ENCODE measurements at places on chromosomes 4 and X. TPM values are rescaled to one million over a fixed set of nuclear protein-coding genes. Genes with fewer than 3 reads are reported as not detected.

- no peaks in the 10 kb centered on the region for H3K27me3 ChIP-seq
- no peak overlapping the region for H3K4me3 ChIP-seq
- no peak overlapping the region for H3K27ac ChIP-seq
- no peaks in the 10 kb centered on the region for H3K36me3 ChIP-seq
- no peak for DNase-seq
- H3K4me1 ChIP-seq = peaks cover 19% of the 10 kb centered on the region
These were observed 49.4 kb upstream of the HGFAC start for GRCh38 chr4:3392321-3392720.

GRCh38 chr4:99209671-99210070 is 9.4 kb downstream of the ADH6 start:
- no peaks in the 10 kb centered on the region for H3K4me1 ChIP-seq
- H3K4me3 ChIP-seq = no peak overlapping the region
- H3K27ac ChIP-seq = no peak overlapping the region
- H3K27me3 ChIP-seq = no peaks in the 10 kb centered on the region
- H3K36me3 ChIP-seq = no peaks in the 10 kb centered on the region
- no peak for DNase-seq

DNA sequence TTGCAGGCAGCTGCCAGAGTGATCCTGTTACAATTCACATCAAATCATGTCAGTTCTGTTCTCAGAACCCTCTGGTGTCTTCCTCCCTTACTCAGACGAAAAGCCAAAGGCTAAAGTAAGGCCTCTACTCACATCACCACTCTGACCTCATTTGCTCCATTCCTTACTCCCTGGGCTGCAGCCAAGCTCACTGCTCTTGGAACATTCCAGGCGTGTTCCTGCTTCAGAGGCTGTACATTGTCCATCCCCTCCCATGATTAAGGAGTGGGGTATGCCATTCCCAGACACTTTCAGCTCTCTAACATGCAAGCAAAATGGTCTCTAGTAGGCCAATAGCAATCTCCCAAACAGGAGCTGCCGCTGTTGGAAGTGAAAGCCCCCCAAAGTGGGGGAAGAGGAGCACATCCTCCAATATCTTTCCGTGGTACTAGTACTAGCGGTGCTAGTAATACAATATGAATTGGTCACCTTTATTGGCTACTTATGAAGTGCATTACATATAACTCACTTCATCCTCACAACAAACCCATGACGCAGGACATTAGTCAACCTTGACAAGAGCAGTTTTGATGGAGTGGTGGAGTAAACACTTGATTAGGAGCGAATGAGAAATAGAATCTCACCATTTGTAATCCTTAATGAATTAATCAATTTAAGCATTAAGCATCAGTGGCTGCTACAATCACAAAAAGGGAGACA is 15.0 kb downstream of the GAB3 start:
- peak; percentile 78 for DNase-seq
- H3K4me1 ChIP-seq = peaks cover 74% of the 10 kb centered on the region
- peak overlapping the region; percentile 93 for H3K27ac ChIP-seq
- no peaks in the 10 kb centered on the region for H3K36me3 ChIP-seq
- no peaks in the 10 kb centered on the region for H3K27me3 ChIP-seq

- no peak overlapping the region for H3K4me3 ChIP-seq
- no peaks in the 10 kb centered on the region for H3K27me3 ChIP-seq
- H3K4me1 ChIP-seq = peaks cover 8% of the 10 kb centered on the region
- no peaks in the 10 kb centered on the region for H3K36me3 ChIP-seq
These were observed 220.7 kb downstream of the ANTXR2 start for GRCh38 chr4:79852305-79852730.

DNA sequence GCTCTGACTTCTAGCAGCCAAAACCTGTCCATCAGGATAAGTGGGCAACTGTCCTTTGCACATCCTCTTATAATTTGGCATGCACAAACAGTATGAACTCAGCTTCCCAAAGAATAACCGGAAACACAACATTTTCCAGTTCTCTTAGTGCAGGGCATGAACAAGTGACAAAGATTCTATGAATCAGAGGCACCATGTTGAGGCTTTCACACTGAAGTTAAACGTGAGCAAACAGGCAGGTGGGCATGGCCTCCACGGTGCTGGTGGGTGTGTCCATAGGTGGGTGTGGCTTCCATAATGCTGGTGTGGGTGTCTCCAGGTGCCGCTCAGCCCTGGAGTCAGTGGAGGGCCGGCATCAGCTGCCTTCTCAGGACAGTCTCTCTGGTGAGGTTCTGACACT is 196.5 kb downstream of the SMIM20 start:
- no peaks in the 10 kb centered on the region for H3K36me3 ChIP-seq
- H3K27me3 ChIP-seq = no peaks in the 10 kb centered on the region
- no peak for DNase-seq

The UGT2B17 gene
- total RNA-seq = not detected

- no peaks in the 10 kb centered on the region for H3K36me3 ChIP-seq
- DNase-seq = peak; percentile 21
- H3K27me3 ChIP-seq = no peaks in the 10 kb centered on the region
These were observed 163.3 kb upstream of the PRDX4 start for GRCh38 chrX:23503835-23504539.

DNA sequence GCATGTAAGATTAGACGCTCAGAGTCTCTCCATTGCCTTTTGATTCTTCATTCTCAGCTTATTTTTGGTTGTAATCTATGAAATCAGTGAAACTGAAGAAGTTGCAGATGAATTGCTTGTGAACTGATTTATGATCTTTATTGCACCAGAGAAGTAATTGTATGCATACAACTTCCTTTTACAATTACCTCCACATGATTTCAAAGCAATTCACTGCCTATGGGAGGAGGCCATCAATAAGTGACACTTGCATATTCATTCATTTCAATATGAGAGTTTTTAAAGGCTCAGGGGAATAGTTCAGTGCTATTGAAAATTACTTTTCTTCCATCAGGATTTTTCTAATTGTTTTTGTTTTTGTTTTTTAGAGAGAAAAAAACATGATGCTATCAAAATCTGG is 222.3 kb downstream of the NKX6-1 start:
- DNase-seq = no peak
- no peaks in the 10 kb centered on the region for H3K36me3 ChIP-seq
- H3K4me3 ChIP-seq = no peak overlapping the region
- H3K27me3 ChIP-seq = no peaks in the 10 kb centered on the region
- no peaks in the 10 kb centered on the region for H3K4me1 ChIP-seq

The ANK2 gene
- not detected for total RNA-seq

The EPGN gene
- total RNA-seq = not detected

DNA sequence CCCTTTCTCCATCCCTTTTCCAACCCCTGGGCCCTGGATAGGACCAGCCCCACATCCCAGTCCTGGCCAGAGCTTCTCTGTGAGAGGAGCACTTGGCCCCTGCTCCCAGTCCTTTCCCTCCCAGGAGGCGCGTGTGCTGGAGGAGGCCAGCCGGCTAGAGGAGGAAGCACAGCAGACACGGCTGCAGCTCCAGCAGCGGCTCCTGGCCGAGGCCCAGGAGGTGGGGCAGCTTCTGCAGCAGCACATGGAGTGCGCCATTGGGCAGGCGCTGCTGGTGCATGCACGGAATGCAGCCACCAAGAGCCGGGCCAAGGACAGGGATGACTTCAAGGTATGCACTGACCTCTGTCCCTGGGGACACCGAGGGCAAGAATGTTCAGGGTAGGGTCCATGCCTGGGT is 87.5 kb downstream of the EVC start:
- no peak overlapping the region for H3K4me3 ChIP-seq
- no peaks in the 10 kb centered on the region for H3K27me3 ChIP-seq
- H3K4me1 ChIP-seq = no peaks in the 10 kb centered on the region
- no peak for DNase-seq
- H3K27ac ChIP-seq = no peak overlapping the region

The MGARP gene
- total RNA-seq = 16.2 TPM

GRCh38 chrX:16136080-16136479 is 12.7 kb downstream of the GRPR start:
- H3K27me3 ChIP-seq = no peaks in the 10 kb centered on the region
- no peak overlapping the region for H3K4me3 ChIP-seq
- H3K4me1 ChIP-seq = no peaks in the 10 kb centered on the region
- no peaks in the 10 kb centered on the region for H3K36me3 ChIP-seq
- no peak overlapping the region for H3K27ac ChIP-seq

- no peak overlapping the region for H3K4me3 ChIP-seq
- DNase-seq = no peak
- peaks cover 3% of the 10 kb centered on the region for H3K4me1 ChIP-seq
- no peaks in the 10 kb centered on the region for H3K27me3 ChIP-seq
These were observed 84.8 kb downstream of the STOX2 start for GRCh38 chr4:183989931-183990330.

GRCh38 chrX:133333154-133333750 is 82.0 kb downstream of the GPC4 start:
- no peak overlapping the region for H3K27ac ChIP-seq
- H3K36me3 ChIP-seq = no peaks in the 10 kb centered on the region
- no peak for DNase-seq
- no peaks in the 10 kb centered on the region for H3K4me1 ChIP-seq
- H3K4me3 ChIP-seq = no peak overlapping the region
- H3K27me3 ChIP-seq = no peaks in the 10 kb centered on the region

DNA sequence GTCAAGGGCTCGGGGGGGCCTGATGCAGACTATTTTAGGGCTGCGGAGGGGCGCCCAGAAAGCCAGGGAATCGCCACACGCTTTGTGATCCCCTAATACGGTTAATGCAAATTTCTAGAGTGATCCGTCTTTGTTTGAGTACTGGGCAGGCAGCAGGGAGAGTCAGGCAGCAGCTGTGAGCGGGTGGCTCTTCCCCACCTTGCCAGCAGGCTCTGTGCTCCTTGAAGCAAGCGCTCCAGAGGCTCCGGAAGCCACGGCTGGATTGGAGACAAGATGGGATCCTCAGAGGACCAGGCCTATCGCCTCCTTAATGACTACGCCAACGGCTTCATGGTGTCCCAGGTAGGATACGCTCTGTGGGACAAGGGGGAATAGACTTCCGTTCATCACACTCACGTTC is at the start of gene ASMT:
Gene ASMT, plus strand, starts transcription at position 133 of the 400 bp plus-strand sequence. Its CDS starts 141 bp downstream, at position 274.
- H3K27me3 ChIP-seq = no peaks in the 10 kb centered on the region
- no peaks in the 10 kb centered on the region for H3K36me3 ChIP-seq
- DNase-seq = no peak
- H3K27ac ChIP-seq = no peak within 1 kb of the TSS
- no peak within 1 kb of the TSS for H3K4me3 ChIP-seq

The MTNR1A gene
- not detected for total RNA-seq

The CLDN34 gene
- 0.46 TPM for total RNA-seq

DNA sequence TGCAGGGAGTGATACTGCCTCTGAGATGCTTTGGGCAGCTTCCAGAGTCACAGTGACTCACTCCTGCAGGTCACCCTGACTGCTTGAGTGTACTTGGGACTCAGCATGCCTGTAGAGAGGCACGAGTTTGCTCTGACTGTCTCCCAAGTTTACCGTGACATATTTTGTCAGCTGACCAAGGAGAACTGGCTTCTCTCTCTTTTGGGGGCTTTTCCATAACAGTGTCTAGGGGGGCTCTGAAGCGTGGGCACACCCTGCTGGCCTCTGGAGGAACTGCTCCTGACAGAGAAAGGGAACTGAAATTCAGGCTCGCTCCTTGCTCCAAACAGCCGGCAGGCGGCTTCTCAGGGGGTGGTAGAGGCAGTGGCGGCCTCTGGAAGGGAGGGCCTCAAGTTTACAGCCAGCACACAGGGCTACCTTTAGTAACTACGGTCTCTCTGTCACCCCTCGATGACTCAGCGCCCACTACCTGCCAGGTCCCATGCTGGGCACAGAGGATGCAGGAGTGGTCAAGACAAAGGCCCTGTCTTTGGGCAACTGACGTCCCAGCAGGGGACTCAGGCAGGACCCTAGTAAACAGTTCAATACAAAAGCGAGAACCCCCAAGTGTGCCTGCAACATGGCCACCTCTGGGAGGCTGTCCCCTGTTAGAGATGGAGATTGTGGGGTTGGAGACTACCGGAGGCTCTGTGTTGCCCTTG is 17.8 kb downstream of the ZNF185 start:
- no peak overlapping the region for H3K27ac ChIP-seq

- H3K27ac ChIP-seq = no peak overlapping the region
- H3K4me3 ChIP-seq = no peak overlapping the region
- DNase-seq = no peak
- H3K27me3 ChIP-seq = no peaks in the 10 kb centered on the region
These were observed 173.1 kb upstream of the KLF3 start for GRCh38 chr4:38490753-38491446.

DNA sequence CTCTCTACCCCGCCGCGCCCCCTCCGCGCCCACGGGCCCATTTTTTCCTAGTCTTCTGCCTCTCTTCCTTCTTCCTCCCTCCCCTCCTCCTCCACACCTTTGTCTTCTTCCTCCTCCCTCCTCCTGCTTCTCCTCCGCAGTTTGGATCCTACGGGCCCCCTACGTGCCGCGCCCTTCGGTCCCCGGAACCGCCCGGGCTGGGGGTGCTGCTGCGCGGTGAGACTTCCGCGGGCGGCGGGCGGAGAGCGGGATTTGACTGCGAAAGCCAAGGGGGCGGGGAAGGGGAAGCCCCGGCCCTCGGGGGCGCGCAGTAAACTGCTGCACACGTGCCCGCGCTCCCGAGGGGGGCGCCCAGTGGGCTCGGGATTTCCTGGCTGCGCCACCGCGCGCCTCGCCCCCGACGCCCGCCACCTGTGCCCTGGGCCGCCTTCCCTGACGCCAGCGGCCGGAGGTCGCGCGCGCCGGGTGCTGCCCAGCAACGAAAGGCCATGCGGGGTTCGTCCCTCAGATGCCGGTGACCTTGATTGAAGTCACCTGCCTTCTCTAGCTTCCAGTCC is 3.3 kb upstream of the NKX3-2 start:
- H3K4me1 ChIP-seq = peaks cover 8% of the 10 kb centered on the region
- H3K36me3 ChIP-seq = no peaks in the 10 kb centered on the region
- no peak for DNase-seq
- no peak overlapping the region for H3K4me3 ChIP-seq
- H3K27me3 ChIP-seq = peaks cover 79% of the 10 kb centered on the region
- no peak overlapping the region for H3K27ac ChIP-seq

DNA sequence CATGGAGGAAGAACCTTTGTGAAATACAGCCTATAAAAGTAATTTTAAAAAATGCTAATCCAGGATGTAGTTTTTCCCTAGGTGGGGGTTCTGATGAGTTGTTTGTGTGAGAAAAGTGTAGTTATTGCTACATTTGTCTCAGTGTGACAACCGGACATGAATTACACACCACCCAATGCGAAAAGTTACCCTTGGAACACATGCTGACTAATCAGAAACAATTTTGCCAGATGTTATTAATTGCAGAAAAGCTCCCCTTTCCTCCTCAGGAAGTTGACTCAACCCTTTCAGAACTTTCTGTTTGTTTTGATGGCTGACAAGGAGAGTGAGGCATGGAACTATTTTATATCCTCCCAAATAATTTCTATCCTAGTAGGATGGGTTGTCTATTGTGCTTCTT is 38.1 kb upstream of the EDA2R start:
- no peaks in the 10 kb centered on the region for H3K36me3 ChIP-seq
- peak overlapping the region; percentile 48 for H3K27ac ChIP-seq
- no peaks in the 10 kb centered on the region for H3K27me3 ChIP-seq
- H3K4me3 ChIP-seq = no peak overlapping the region

The PGAM4 gene
- not detected for total RNA-seq

The TMEM31 gene
- not detected for total RNA-seq

DNA sequence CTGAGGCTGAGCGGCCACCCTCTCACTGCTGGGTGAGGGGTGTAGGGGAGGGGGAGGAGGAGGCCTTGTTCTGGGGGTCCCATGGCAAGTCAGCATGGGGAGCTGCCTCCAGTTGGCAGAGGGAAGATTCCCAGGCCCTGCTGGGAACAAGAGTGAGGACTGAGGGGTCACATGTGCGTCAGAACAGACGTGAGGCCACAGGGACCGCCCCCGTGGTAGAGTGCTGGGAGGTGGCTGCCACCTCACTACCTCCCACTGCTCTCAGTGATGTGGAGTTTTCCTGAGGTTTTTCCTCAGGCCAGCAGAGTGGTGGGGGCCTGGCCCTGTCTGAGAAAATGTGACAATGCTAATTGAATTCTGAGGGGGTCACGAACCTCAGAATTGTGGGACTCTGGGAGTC is 568 bp downstream of the MAGEC1 start:
- no peaks in the 10 kb centered on the region for H3K4me1 ChIP-seq
- no peak overlapping the region for H3K4me3 ChIP-seq
- H3K27ac ChIP-seq = no peak overlapping the region
- DNase-seq = no peak

All from endothelial cell of umbilical vein (primary cell).